ENCODE measurements at places on chromosomes 2 and 18.
A peak's percentile ranks its signal among the peaks of the same experiment; 100 is the strongest.

GRCh38 chr18:77894060-77894459 is 644.4 kb downstream of the GALR1 start:
- no peak for DNase-seq

- DNase-seq, result no peak
Observed at GRCh38 chr2:163490281-163490680, 245.5 kb downstream of the FIGN start.

- no peak for DNase-seq
Observed at GRCh38 chr2:149989447-149990063, 402.0 kb upstream of the MMADHC start.

- DNase-seq, result no peak
Observed at GRCh38 chr2:145256551-145256950, 736.6 kb upstream of the ZEB2 start.

GRCh38 chr2:39512941-39513340 is 75.9 kb upstream of the MAP4K3 start:
- DNase-seq, result no peak

GRCh38 chr2:180405520-180405919 is 398.4 kb upstream of the CWC22 start:
- no peak for DNase-seq

- DNase-seq, result no peak
Observed at GRCh38 chr2:102273619-102274211, 37.6 kb upstream of the IL1RL1 start.

DNA sequence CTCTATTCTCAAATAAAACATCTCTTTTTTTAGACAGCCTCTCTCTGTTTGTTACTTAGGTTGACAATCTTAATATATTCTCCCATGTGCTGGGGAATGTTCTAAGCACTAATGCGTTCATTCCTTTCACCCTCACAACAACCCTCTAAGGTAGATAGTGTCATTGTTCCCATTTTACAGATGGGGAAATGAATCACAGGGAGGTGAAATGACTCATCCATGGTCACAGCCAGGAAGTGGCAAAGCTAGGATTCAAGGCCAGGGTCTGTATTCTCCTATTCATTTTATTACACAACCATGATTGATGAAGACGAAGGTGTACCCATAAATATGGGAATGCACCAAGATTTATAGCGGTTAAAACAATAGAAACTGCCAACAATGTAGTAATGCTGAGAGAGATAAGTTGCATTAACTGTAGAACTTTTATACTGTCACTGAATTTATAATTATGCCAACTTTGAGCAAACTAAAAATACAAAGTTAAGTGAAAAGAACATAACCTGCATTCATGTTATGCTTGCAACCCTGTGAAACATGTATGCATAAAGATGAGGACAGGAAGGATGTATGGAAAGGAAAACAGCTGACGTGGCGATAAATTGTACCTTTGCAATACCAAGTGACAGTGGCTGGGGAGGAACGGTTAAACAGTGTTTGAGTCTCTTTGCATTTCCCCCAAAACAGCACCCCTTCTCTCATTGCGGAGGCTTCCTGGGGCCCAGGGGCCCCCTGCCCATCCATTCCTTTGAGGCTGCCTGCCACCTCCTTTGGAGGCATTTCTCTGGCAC is 257.7 kb upstream of the AGAP1 start:
- DNase-seq, result peak; percentile 26

DNA sequence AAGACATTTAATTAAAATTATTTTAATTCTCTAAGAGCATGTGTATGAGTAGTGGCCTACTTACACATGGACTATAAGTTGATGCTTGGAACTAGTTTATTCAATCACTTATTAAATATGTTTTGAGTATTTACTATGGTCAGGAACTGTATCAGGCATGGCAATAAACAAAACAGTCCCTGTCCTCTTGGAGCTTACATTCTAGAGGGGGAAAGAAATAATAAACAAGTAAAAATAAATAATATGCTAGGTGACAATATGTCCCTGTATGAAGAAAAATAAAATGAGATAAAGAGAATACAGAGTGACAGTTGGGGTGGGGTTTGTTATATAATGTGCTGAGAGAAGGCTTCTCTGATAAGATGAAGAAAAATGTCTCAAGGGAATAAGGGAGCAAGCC is 74.5 kb downstream of the MYO3B start:
- DNase-seq, result no peak

DNA sequence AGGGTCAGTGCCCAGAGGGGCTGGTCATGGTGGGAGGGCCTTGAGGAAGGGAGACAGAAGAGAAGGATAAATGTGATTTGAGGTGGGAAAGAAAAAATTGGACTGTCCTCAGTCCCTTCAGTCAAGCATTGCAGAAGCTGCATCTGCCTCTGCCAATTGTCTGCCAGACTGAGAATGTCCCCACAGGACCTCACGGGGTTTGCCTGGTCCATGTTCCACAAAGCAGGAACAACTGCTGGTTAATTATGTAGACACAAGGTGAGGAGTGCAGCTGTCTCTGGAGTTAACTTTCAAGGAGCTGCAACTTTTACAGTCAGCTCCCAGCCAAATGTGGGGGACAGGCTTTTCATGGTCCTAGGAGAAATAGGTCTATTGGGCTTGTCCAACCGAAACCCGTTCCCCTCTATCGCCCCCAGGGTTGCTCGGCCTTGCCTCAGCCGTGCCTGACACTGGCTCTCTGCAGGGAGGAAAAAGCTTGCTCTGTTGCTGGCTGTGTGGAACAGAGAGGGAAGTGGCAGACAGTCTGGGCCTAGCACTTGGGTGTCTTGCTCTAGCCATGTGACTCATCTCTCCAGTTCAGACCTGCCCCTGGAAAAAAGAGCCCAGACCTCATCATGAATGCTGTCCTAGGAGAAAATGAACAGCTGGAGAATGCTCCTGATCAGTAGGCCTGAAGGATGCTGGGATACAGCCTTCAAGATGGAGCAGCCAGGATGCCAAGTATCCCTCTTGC is 31.1 kb upstream of the PAX8 start:
- no peak for DNase-seq

GRCh38 chr2:145114726-145115125 is 594.8 kb upstream of the ZEB2 start:
- DNase-seq, result no peak

GRCh38 chr2:12722447-12723316 is 5.9 kb downstream of the TRIB2 start:
- no peak for DNase-seq

GRCh38 chr18:76558881-76559667 is 64.0 kb upstream of the ZNF516 start:
- no peak for DNase-seq

DNA sequence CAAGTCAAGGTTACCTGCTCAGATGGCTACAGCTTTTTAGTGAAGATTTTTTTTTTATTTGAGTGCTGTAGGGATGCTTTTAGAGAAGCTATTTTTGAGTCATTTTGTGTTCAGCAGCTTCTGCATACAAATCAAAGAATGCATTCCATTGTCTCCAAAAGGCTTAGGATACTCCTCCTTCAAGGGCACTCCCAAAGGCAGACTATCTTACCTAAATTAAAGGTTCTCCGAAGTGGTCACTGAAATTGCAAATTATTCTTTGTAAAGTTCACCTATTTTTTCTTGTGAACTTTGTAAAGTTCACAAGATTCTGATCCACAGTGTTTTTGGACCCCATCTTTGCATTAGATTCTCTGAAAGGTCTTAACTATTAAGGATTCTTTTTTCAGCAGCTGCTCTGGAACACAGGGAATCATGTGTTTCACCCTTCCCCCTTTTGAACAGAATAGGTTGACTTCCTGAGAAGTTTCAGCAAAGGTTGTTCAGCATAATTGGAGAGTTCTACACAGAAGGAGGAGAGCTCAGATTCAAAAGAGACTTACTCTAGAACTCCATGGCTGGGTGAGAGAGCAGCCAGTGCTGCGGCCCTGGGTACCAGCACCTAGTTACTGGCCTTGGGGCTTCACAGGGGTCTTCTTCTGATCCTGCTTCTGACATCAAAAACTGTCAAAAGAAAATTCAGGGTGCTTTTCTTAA is 14.5 kb downstream of the CLIP4 start:
- DNase-seq, result no peak

GRCh38 chr2:134515137-134515536 is 203.7 kb downstream of the TMEM163 start:
- DNase-seq, result no peak

DNA sequence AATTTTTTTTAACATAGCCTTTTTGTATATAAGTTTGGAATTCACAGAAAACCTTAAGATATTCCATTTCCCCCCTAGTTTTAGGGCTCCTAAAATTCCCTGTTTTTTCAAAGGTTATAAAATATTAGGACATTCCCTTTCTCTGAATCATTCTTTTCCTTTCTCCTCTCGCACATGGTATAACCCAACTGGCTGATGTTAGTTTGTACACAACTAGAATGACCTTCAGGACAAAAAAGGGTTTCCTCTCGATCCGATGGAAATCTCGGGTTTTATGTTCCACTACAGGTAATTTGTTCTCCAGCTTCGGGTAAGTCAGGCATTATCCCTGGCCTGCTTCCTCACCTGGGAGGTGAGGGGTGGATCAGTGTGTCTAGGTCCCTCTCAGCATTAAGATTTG is 215.1 kb downstream of the LDLRAD4 start:
- no peak for DNase-seq

DNA sequence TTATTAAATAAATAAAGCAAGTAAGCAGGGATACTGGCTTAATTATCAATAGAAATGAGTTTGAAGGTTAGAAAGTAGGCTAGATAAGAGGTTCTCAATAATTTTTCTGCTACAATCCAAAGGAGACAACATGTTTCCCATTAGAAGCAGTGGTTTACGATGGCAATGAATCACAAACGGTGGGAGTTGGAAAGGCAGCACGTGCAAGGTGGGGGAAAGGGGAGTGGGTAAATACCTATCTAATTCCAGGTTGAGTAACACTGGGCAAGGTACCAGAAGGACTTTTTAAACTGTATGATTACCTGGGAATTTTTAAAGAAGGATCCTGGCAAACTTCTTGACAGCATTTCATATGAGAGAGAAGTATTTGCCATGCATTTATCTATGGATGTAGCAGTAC is 289.9 kb downstream of the NBAS start:
- no peak for DNase-seq

DNA sequence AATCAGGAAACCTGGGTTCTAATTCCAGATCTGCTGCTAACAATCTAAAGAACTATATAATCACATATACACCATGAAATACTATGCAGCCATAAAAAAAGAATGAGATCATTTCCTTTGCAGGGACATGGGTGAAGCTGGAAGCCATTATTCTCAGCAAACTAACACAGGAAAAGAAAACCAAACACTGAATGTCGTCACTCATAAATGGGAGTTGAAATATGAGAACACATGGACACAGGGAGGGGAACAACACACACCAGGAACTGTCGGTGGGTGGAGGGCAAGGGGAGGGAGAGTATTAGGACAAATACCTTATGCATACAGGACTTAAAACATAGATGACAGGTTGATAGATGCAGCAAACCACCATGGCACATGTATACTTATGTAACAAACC is 33.2 kb downstream of the CDH2 start:
- no peak for DNase-seq

- no peak for DNase-seq
Observed at GRCh38 chr18:74356959-74357358, 41.3 kb downstream of the C18orf63 start.

DNA sequence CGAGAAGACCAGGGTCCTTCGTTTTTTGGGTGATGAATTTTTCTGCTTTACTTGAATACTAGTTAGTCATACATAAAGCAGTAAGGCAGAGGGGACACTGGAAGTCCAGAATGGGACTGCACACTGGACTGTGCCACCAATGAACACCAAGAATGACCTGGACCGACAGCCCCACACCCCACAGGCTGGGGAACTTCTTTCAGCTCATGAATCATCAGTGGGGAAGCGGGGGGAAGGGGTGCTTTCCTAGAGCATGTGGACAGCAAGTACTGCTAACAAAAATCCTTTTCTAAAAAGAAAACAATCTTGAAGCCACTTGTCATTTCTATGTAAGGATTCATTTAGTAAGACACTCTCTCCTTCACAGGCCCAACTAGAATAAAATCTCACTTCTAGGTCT is 86.0 kb downstream of the DTNB start:
- DNase-seq, result no peak

GRCh38 chr2:30269771-30270145 is 38.4 kb downstream of the LBH start:
- DNase-seq, result no peak

- DNase-seq, result no peak
Observed at GRCh38 chr18:32372381-32373061, 98.2 kb downstream of the GAREM1 start.

DNA sequence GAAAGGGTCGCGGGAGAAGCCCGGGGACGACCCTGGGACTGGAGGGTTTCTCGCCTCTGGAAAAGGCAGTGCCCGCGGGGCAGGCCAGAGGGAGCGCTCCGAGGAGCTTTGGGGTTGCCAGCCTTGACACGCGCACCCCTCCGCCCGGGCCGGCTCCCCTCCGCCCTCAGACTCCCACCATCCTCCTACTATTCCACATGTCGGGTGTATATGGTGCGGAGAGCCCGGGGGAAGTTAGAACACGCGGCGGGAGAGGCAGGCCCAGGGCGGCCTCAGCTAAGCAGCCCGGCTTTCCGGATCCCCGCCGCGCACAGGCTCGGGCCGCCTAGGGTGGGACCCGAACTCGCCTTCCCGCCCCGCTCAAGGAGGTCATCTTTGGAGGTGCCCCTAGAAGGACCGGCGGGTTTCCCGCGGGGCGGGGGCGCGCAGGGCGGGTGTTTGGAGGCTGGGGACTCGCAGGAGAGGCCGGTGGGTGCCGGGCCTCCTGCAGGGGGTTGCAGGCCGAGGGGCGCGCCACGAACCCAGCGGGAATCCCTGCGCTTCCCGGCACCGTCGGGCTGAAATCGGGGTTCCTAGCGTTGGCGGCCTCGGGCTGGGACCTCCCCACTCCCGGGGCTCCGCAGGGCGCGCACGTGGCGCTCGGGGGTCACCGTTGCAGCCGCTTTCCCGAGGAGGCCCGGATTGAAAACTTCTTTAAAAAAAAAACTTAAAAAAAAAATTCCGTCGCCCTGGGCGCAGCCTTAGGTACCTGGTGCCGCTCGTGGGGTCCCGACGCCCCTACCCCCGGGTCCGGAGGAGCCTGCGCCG is 3.7 kb downstream of the NFATC1 start:
- DNase-seq, result no peak

GRCh38 chr18:64099244-64099643 is 49.6 kb downstream of the LINC00305 start:
- no peak for DNase-seq

- DNase-seq, result no peak
Observed at GRCh38 chr2:60098996-60099395, 454.5 kb downstream of the BCL11A start.

- no peak for DNase-seq
Observed at GRCh38 chr2:138235041-138235440, 266.5 kb upstream of the SPOPL start.

GRCh38 chr2:71852141-71852711 is 295.4 kb downstream of the CYP26B1 start:
- DNase-seq, result no peak

DNA sequence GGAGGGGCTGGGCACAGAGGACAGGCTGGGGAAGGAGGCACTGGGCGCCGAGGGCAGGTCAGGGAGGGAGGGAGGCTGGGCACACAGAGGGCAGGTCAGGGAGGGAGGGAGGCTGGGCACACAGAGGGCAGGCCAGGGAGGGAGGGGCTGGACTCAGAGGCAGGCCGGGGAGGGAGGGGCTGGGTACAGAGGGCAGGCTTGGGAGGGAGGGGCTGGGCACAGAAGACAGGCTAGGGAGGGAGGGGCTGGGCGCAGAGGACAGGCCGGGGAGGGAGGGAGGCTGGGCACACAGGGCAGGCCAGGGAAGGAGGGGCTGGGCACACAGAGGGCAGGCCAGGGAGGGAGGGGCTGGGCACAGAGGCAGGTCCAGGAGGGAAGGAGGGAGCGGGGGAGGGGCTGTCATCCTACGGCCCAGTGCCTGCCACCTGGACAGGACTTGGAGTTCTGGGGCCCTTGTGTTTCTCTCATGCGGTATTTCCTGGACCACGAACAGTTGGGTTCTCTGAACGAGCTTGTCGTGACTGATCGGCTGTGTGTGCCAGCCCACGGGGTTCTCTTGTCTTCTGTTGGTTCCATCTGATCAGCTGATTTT is 46.7 kb upstream of the KCNG2 start:
- no peak for DNase-seq

Data from GM06990 (cell line).